Stimulated activated CD4-positive, alpha-beta T cell treated with anti-CD3 and anti-CD28 coated beads, TNF-alpha, amount 100 ng/mL, for 24 hours (primary cell): ENCODE measurements at places on chromosomes 16 and 17.

- DNase-seq: no peak
Observed at GRCh38 chr17:11256877-11257276, 15.9 kb downstream of the SHISA6 start.

DNA sequence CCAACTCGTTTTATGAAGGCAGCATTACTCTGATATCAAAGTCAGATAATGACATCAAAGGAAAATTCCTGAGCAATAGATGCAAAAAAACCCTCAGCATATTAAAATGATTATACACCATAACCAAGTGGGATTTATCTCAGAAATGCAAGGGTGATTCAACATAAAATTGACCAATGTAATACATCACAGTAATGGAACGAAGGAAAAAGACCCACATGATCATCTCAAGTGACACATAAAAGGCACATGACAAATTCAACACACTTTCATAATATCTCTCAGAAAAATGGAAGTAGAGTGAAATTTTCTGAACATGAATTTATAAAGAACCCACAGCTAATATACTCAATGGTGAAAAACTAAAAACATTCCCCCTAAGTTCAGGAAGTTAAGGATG is 118.8 kb downstream of the ITFG1 start:
- no peak for DNase-seq

GRCh38 chr17:78041386-78042179 is 83.1 kb downstream of the TNRC6C start:
- DNase-seq: no peak

- DNase-seq: no peak
Observed at GRCh38 chr17:32992321-32993033, 830 bp downstream of the SPACA3 start.

DNA sequence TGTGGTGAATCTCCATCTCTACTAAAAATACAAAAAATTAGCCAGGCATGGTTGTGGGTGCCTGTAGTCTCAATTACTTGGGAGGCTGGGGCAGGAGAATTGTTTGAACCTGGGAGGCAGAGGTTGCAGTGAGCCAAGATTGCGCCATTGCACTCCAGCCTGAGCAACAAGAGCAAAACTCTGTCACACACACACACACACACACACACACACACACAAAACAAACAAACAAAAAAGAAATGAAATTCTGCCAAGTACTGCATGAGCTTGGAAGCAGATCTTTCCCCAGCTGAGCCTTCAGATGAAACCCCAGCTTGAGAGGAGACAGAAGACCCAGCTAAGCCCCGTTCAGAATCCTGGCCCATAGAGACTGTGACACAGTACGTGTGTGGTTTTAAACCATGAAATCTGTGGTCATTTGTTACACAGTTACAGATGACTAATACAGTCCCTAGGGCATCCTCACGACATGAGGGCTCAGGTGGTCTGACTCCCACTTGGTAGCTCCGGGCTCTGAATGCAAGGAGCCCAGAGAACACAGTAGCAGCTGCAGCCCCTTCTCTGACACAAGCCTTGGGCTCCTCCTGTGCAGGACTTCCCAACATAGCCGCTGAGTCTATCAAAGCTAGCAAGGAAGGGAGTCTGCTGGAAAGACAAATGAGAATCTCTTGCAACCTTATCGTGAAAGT is 132.8 kb downstream of the SEC14L1 start:
- DNase-seq: no peak

DNA sequence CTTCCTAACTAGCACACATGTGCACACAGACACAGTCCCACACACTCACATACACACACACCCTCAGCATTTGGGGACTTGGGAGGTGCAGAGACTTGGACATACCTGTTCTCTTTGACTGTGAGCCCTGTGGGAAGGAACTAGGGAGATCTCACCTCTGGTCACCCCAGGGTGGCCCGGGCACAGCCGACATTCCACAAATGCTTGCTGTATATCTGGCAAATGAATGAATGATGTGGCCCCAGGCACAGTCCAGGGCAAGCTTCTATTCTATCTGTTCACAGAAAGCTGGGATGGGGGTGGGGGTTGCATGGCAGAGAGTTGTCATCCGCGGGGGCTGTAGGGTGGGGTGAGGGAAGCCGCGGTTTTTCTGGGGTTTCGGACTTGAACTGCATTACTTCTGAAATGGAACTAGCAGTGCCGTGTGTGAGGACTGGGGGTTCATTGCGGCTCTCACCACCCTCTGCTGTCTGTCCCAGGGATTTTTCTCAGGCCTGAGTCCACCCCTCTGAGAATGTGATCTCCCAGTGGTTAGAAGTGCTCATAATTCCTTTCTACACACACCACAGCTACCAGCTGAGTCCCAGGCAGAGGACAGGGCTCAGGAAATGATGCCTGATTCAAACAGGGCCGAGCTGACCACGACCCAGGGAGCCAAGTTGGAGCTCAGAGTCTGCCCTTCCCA is 3.3 kb upstream of the RIPOR1 start:
- DNase-seq: no peak

DNA sequence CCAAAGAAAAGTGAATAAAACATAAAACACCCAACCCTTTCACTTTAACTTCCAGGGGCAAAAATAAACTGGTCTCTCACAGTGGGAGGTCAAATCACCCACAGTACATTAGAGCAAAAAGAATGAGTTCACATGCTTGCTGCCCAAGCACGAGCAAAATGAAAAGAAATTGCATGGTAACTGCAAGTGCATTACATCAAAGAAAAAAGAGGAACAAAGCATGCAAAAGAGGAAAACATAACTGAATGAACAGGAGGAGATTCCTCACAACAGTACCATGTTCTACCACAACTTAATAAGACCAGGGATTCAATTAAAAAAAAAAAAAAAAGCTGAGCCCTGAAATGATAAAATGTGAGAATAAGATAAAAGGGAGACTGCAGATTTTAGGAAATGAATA is 12.3 kb downstream of the DNAH2 start:
- no peak for DNase-seq

DNA sequence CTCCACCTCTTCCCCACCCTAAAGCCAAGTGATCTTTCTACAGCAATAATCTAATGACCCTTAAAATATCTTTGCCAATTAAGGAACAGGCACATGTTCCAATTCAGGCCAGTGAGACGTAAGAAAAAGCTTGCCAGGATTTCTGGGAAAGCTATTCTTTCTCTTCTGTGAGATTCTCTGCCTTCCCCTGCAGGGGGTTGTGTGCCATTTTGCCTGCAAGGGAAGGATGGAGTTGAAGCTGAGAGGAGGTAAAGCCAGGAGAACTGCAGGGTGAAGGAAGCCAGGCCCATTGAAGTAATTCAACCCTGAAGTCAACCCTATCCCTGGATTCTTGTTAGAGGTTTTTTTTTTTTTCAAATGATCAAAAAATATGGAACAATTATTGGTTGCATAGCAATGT is 9.0 kb upstream of the LPO start:
- no peak for DNase-seq

GRCh38 chr16:69858191-69859104 is 92.7 kb upstream of the CLEC18A start:
- DNase-seq: no peak

DNA sequence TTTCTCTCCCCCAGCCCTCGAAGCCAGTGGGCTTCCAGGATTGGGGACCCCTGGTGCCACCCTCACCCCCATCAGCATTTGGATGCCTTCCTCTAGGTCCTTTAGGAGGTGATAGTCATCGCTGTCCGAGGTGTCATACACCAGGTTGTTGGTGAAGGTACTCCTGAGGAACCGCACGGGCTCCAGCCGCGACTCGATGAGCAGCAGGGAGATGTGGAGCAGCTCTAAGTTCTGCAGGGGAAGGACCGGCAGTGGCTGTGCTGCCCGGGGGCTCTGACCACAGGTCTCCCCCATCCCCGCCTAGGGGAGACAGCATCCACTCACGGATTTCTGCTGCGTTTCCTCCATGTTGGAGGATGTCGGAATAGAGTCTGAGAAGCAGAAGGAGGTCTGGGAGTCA is 962 bp downstream of the CSHL1 start:
- no peak for DNase-seq

DNA sequence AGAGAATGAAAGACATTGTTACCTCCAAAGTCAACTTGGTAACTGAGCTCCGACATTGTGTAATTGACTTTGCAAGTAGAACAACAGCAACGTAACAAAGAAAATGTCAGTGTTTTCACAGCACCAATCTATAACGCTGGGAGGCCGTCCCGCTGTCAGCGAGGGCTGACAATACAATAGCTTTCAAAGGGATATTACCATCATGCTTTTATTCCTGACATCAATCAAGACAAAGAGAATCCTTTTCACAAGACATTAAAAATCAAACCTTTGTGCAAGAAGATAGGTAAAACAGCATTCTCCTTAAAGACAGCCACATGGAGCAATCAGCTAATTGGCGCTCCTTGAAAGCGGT is 6.2 kb downstream of the ZNF423 start:
- no peak for DNase-seq

GRCh38 chr16:1466968-1467521 is 7.8 kb downstream of the CLCN7 start:
- DNase-seq: no peak

- DNase-seq: no peak
Observed at GRCh38 chr16:84933774-84934631, 77.3 kb downstream of the ZDHHC7 start.

DNA sequence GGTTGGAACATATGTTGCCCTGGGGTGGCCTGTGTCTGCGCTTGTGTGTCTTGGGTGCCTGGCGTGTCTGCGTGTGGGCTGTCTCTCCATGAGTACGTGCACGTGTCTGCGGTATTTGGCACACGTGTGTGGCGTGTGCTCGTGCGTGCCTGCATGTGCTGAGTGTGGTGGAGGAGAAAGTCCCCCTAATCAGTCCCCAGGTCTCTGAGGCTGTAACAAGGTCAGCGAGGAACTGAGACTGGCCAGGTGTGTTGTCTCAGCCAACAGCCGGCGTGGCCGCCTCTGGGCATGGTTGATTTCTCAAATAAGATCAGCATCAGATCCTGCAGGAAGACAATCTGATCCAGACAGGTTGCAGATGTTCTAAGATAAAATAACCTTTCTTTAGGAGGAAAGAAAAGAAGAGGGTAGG is 3.5 kb upstream of the CPNE7 start:
- DNase-seq: no peak

- no peak for DNase-seq
Observed at GRCh38 chr17:82619641-82620040, 28.6 kb downstream of the WDR45B start.

GRCh38 chr17:6700948-6701307 is 12.2 kb downstream of the SLC13A5 start:
- DNase-seq: no peak

DNA sequence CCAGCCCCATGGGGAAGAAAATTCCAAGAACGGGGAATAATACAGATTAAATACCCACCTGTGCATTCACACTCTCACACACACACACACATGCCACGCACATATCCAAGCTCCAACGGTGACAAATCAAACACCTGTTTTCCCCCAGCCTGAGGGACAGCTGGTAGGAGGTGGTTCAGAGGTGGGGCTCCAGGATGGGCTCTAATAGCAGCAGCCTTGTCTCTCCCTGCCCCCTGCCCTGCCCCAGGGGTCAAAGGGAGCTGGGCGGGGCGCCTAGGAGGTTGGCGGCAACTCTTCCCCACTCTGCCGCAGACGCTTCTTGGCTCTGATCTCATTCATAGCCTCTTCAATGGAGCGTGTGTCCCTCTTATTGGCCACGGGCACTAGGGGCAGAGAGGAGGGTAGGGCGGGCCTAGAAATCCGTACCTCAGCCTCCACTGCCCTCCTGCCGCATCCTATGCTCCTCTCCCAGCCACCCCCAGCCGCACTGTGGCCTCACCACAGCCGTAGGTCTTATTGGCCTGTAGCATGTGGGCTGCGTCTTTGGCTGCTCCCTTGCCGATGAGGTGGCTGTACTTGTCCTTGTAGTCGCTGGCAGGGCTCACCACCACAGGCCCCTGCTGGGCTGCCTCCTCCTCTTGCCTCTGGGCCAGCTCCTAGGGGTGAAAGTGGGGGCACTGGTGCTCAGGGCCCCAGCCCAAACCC is 8.2 kb downstream of the SPAG7 start:
- DNase-seq: no peak

DNA sequence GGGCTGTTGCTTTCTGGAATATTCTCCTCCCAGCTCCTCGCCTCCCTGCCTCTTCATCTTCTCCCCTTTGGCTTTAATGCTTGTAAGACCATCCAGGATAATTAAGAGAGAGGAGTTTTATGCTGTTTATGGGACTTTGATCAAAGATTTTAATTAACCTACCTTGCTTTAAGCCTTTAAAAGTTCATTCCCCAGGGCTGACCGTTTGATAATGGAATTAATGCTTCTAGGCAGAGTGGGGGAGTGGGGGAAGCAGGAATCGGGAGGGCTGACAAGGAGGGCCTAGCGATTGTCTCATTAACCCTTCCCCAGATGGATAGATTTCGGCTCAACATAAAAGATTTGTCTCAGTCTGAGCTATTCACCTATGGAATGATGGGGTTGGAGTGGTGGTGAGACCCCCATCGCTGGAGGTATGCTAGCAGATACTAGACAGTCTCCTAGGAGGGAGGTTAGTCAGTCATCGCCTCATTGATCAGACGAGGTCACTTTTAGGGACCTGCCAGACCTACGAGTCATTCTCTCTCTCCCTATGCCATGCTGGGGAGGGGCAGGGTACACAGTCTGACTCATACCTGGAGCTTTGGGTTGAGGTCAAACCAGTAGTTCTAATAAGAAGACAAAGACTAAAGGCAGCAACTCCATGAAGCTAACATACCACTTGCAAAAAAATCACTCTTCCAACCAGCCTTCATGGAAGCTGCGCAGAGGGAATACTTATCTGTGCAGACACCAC is 236.6 kb upstream of the NLRP1 start:
- no peak for DNase-seq

DNA sequence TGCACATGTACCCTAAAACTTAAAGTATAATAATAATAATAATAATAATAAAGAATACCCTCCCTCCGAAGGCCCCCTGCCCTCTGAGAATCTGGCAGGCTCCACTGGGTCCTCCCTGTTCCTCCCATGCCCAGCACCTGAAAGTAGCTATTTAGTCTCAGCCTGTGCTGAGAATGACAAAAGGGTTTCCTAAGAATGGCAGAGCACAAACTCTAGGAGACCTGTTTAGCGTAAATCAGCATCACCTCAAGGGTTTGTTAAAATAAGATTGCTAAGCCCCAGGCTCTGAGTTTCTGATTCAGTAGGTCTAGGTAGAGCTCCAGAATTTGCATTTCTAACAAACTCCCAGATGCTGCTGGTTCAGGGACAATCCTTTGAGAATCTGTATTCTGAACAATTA is 606.8 kb upstream of the CDH11 start:
- no peak for DNase-seq
